ENCODE measurements at places on chromosomes 13 and 19. TPM values are rescaled to one million over a fixed set of nuclear protein-coding genes. Genes with fewer than 3 reads are reported as not detected.

The ADGRE1 gene
- not detected for total RNA-seq

GRCh38 chr13:110286833-110287819 is 19.8 kb downstream of the COL4A1 start:
- DNase-seq = no peak

The RPS16 gene
- 944 TPM for total RNA-seq

The ZNF813 gene
- not detected for total RNA-seq

The UBA52 gene
- 1,144 TPM for total RNA-seq

GRCh38 chr13:106369858-106370257 is 165.6 kb downstream of the EFNB2 start:
- DNase-seq = no peak

DNA sequence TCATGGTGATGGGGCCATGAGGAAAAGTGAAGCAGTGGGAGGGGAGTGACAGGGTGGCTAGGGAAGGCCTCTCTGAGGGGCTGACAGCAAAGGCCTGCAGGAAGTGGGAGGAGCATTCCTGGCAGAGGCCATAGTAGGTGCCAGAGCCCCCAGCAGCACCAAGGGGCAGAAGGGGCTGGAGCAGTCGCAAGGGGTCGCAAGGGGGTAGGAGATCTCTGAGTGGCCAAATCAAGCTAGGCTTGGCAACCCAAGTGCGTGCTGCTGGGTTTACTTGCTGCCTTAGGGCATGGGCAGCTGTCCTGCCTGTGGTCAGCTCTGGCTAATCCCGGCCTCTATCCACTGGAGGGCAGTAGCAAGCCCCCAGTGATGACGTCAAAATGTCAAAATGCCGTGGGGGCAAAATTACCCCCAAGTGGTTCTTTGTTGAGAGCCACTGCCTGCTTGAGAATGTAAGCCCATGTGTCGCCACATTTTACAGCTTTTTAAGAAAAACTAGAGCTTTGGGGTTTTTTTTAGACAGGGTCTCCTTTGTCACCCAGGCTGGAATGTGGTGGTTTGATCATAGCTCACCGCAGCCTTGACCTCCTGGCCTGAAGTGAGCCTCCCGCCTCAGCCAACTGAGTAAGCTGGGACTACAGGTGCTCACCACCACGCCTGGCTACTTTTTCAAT is 11.8 kb downstream of the CCDC97 start:
- peak; percentile 30 for DNase-seq

- DNase-seq = no peak
Observed at GRCh38 chr19:49455773-49456172, 2.7 kb downstream of the ALDH16A1 start.

The IRGC gene
- not detected for total RNA-seq

The GAPDHS gene
- total RNA-seq = not detected

- no peak for DNase-seq
Observed at GRCh38 chr19:3850320-3850972, 18.4 kb downstream of the ZFR2 start.

The FXYD1 gene
- not detected for total RNA-seq

- DNase-seq = no peak
Observed at GRCh38 chr13:26052337-26052736, 521 bp upstream of the SHISA2 start.

- no peak for DNase-seq
Observed at GRCh38 chr19:34788074-34788473, 15.1 kb upstream of the ZNF599 start.

The NAXD gene
- total RNA-seq = 20.9 TPM

- no peak for DNase-seq
Observed at GRCh38 chr13:90824032-90824431, 523.5 kb upstream of the MIR17HG start.

DNA sequence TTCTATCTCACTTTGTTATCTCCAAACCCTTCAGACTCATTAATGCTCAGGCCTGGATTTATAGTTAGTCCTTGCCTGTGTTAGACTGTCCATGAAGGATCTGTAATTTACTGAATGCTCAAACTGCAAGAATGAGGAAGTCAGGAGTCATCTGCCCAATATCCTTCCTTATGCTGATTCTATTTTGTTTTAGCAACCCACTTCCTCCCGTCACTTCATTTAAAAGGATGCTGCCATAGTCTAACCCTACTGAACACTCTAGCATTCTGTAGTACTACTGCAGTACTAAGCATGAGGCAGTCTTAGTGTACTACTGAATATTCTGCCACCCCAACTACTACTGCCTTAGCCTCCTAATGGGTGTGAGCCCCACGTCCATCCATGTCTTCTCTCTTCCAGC is 1.5 kb downstream of the FCAR start:
- DNase-seq = no peak

DNA sequence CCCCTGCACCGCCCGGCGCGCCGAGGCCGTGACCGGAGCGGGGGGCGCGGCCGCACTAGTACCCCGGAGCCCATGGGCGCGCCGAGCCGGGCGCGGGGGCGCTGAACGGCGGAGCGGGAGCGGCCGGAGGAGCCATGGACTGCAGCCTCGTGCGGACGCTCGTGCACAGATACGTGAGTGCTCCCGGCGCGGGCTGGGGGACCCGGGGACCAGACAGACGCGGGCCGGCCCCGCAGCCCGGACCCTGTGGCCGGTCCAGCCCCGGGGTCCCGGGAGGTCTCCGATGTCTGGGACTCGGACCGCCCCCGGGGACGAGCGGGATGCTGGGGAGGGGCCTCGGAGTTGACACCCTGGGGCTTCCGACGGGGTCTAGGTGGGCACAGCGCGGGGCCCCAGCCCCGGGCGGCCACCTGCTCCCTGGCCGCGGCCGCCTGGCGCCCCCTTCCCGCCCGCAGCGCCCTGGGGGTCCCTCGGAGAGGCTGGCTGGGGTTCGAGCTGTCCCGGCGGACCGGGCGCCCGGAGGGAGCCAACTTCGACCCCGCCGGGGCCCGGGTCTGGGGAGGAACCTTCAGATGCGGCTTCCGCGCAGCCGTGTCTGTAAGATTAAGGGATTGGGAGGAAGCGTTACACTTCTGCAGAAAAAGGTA is 568 bp downstream of the ATP11A start:
- DNase-seq = no peak

The AMER2 gene
- not detected for total RNA-seq

The C19orf33 gene
- total RNA-seq = 64.5 TPM

DNA sequence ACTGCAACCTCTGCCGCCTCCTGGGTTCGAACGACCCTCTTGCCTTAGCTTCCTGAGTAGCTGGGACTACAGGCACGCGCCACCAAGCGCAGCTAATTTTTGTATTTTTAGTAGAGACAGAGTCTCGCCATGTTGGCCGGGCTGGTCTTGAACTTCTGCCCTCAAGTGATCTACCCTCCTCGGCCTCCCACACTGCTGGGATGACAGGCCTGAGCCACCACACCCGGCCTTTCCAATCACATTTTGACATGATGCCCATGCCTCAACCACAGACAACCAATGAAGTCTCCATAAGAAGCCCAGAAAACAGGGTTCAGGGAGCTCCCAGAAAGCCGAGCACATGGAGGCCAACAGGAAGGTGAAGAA is 11.7 kb downstream of the RAB20 start:
- no peak for DNase-seq

- DNase-seq = peak; percentile 32
Observed at GRCh38 chr19:5775668-5776309, 8.8 kb downstream of the PRR22 start.

DNA sequence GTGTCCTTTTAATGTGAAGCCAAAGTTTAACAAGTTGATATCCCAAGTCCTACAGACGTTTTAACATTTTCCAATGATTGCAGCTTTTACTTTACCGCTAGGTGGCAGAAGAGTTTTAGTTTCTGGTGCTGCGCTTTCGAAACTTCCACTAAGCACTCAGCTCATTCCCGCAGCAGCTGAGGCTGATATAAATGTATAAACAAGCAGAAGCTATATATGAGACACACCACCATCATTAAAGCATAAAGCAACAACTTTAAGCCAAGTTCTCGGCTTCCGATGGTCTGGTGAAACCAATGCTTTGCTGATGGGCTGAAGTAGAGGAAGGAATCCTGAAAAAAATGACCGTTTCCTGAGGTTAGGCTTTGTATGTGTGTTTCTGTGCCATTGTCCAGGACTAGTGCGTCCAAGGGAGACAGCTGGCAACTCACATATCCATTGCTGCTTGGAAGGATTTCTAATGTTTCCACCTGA is 753.9 kb downstream of the OLFM4 start:
- peak; percentile 54 for DNase-seq

The SLITRK5 gene
- 5.5 TPM for total RNA-seq

The HCN2 gene
- total RNA-seq = 0.63 TPM

GRCh38 chr13:79727086-79727485 is 246.1 kb downstream of the NDFIP2 start:
- DNase-seq = no peak

The SLC35E1 gene
- total RNA-seq = 21.2 TPM

DNA sequence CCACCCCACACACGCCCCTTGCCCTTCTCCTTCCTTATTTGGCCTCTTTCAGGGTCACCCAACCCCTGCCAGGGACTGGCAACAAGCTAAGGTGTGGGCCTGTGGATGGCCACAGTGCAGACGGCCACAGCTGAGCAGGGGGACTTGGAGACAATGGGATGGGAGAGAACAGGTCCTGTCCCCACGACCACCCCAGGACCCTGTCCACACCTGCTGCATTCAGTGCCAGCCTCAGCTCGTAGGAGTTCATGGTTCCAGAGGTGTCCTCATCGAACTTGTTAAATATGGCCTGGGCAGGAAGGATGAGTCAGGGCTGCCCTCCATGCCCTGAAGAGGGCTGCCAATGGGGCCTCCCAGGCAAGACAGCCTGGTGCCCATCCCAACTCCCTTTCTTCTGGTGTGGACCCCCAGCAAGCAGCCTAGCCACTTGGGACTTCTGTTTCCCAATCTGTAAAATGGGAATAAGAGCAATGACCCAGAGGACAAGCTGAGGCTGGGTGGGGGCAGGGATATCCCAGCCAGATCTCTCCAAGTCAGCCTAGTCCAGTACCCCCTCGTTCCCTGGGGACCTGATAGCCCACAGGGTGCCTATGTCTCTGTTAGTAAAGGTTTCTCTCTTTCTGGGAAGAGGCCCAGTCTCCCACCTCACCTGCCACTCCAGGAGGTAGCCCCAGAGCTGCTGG is 10.6 kb downstream of the CAPN12 start:
- DNase-seq = no peak

The IGFL4 gene
- total RNA-seq = 0.25 TPM

Data from NCI-H460 (cell line).